ENCODE measurements at places on chromosomes 6 and 20.

DNA sequence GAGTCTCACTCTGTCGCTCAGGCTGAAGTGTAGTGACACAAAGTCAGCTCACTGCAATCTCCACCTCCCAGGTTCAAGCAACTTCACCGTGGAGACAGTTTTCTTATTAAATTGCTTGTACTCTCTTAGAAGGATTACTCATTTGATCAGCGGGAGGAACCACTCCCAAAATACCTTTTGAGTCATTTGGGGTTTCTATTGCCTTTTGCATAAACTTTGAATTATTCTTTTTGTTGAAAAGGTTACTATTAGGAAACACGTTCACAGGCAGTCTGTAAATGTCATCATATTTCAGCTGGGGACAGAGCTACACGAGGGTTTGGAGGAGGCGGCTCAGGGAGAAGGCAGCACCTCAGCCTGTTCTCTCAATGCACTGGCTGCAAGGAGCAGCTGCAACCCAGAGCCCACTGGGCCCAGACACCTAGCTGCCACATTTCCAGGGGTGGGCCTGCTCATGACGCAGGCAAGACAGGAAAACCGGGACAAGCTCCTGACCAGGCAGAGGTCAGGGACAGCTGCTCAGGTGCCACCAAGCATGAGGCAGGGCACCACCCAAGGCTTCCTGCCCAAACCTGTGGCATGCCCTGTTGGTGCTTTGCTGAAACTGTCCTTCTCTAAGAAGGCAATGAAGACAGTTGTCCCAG lies 205.9 kb downstream of the BMP7 start:
- no peak for DNase-seq

GRCh38 chr6:16482702-16483314 lies 244.4 kb downstream of the GMPR start:
- DNase-seq, result no peak

DNA sequence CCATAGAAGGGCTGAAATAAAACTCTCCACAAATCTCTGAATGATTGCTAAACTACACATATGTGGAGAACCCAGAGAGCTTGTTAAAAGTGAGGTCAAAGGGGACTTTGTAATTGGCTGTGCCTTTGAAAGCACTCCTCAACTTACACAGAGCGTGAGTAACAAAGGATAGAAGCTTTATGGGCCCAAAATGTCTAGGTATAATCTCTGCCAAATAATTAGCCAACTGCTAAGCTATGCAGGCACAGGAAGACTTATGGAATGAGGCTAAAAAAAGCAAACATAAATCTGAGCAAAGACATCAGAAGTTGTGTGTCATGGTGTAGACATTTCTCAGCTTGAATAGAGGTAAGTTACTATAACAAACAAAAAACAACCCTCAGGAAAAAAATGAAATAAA lies 23.3 kb upstream of the UST start:
- DNase-seq, result no peak

DNA sequence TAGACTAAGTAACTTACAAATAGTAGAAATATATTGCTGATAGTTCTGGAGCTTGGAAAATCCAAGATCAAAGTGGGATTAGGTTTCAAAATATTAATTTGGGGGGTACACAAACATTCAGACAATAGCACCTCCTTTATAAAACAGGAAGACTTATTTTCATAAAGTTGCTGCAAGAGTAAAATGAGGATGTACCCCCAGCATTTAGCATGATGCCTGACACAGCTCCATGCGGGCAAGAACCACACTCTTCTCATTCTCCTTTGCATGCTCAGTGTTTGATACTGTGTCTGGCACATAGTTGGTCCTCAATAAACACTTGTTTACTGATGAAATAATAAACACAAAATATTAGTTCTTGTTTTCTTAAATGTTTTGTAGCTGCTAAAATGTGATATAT lies 332.9 kb downstream of the TFAP2A start:
- DNase-seq, result no peak
